CD14-positive monocyte (primary cell): ENCODE measurements at places on chromosomes 2 and 18.

DNA sequence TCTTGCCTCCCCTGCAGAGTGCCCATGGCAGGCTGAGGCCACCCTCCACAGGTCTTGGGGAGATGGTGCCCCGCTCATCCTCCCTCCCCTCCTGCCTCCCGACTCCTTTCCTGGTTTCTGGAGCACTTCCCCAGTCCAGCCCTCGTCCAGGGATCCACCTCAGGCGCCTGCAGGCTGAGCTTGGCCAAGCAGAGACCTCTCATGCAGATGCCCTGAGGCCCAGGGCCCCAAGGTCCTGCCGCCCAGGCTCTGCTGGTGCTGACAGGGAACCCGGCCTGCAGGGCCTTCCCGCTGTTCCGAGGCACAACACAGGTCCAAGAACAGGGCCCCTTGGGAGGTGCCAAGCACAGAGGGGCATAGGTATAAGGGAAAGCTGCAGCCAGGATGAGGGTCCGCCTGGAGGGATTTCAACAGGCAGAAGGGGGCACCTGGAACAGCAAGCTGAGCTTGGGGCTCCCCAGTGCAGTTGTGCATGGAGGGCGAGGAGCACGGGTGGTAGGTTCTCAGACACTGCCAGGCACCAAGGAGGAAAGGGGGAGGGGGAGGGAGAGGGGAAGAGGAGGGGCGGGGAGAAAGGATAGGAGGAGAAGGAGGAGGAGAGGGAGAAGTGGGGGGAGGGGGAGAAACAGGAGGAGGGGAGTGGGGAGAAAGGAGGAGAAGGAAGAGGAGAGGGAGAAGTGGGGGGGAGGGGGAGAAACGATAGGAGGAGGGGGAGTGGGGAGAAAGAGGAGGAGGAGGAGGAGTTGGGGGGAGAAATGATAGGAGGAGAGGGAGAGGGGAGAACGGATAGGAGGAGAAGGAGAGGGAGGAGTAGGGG is 1.2 kb upstream of the ANO7 start:
- no peak for DNase-seq

- DNase-seq: peak; percentile 91
These were observed 1.3 kb downstream of the LAPTM4A start for GRCh38 chr2:20050104-20050645.

GRCh38 chr2:103176294-103176915 is 414.6 kb downstream of the TMEM182 start:
- DNase-seq: no peak

- no peak for DNase-seq
These were observed 136.7 kb downstream of the SH3BP4 start for GRCh38 chr2:235088496-235088921.

DNA sequence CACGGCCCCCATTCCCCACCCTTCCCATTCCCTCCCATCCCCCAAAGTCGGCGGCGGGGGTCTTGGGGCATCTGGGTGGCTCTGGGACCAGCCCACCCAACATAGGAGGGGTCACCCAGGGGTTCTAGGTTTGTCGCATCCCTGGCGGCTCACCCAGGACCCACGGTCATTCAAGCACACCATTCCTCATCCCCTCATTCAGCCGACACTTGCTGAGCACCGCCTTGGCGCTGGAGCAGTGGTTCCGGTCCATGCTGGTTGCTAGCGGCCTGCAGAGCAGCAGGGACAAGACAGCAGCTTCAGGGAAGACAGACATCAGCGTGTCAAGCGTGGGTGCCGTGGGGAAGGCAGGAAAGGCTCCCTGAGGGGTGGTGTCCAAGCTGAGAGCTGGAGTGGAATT is 50.5 kb upstream of the OTOS start:
- DNase-seq: no peak

- no peak for DNase-seq
These were observed 773.5 kb downstream of the CNTNAP5 start for GRCh38 chr2:124798551-124798950.

GRCh38 chr2:160967523-160967922 is 192.7 kb upstream of the TANK start:
- DNase-seq: no peak

DNA sequence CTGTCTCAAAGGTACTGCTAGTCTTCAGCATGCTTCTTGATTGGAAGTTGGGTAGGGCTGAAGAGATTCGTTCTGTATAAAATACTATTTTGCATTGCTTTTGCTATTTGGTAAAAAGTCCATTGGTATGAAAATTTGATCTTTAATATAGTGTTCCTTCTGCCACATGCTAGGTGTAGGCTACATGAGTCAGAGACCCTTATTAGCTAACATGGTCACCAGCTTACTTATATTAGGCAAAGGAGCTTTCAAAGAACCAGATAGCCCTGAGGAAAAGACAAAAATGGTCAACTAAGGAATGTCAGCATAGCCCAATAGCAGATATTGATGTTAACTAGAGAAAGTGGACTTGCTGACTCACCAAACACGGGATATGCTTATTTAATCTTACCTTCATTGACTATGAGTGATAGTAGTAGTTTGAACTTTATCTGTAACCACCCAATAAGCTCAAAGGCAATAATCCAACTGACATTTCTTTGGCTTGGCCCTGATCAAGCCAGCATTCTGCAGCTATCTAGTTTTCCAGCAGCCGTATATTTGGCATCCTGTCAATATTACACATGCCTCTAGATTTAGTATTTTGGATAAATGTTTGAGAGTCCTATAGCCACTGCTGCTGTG is 110.0 kb downstream of the TPGS2 start:
- no peak for DNase-seq

DNA sequence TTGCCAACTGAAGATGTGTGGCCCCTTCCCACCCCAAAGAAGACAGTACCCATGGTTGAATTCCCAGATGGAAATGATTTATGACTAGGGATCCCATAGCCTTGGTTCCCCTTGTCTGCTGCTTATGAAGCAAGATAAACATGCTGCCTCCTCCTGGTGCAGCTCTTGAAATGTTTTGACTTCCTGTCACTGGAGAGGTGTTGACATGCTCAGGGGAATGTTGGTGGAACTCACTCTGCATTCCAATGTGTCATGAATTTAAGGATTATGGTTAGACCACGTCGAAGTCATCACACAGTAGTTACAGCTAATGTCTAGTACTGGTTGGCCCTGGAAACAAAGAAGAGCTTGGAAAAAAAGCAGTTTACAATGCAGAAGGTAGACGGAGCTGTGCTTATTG is 69.0 kb upstream of the FAM110C start:
- no peak for DNase-seq

DNA sequence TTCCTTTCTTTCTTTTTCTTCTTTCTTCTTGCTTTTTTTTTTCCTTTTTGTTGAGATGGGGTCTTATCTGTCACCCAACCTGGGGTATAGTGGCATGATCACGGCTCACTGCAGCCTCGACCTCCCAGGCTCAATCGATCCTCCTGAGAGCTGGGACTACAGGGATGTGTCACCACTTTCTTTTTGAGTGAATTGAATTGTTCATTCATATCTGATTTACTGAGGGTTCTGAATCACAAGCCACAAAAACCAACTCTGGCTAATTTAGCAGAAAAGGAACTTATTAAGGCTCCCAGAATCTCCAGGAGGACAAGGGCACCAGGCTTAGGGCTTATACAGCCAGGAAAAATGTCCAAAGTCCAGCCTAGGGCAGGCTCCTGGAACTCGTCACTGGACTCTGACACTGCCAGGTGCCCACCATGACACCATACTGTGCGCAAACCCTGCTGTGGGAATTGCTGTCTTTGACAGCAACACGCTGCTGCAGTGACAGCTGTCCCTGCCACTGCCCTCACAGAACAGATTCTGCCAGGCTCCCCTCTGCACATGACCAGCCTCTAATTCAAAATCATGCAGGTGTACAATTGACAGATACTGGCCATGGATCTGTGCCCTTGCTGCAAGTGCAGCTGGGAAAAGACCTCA is 42.9 kb upstream of the EML6 start:
- DNase-seq: no peak

DNA sequence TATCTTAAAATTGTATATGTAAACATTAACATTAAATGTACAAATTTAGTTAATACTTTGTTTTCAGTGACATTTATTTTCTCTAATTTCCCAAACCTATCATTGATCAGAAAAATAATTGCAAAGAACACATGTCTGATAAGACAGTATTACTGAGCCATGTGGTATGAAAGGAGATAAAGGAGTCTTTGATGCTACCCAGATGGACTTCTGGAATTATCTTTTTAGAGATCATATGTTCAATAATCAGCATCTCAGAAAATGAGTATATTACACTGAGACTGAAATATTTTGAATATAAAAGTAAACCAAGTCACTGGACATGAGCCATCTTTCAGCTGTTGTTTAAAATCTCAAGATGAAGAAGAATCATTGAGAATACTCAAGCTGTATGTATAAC is 153.3 kb downstream of the PHLPP1 start:
- no peak for DNase-seq

GRCh38 chr2:16739778-16740581 is 74.3 kb upstream of the CYRIA start:
- no peak for DNase-seq

DNA sequence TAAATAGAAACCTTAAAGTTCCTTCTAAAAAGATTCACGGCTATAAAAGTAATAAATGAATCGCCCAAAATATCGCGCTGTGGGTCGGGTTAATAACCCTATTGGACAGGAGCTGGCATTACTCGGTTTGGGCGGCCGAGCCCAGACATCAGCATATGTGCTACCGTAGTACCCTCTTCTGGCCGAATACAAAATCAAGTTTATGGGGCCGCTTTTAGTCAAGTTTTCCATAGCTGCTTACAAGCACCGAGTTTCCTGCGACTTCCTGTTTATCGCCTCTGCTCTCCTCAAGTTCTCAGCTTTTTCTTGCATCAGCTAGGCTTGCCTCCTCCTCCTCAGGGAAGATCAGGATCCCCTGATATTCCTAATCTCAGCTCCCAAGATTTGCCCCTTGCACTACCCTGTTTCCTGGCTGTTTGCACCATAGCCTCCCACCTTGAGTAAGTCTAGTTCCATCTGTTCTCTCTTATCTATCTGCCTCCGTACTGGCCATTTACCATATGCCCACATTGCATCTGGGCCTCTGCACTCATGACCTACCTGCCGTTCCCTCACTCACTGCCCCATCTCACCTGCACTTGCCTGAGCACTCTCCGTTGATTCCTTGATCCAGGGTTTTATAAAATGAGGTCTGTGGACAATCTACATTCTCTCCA is 56.1 kb downstream of the SLC35F5 start:
- peak; percentile 53 for DNase-seq

DNA sequence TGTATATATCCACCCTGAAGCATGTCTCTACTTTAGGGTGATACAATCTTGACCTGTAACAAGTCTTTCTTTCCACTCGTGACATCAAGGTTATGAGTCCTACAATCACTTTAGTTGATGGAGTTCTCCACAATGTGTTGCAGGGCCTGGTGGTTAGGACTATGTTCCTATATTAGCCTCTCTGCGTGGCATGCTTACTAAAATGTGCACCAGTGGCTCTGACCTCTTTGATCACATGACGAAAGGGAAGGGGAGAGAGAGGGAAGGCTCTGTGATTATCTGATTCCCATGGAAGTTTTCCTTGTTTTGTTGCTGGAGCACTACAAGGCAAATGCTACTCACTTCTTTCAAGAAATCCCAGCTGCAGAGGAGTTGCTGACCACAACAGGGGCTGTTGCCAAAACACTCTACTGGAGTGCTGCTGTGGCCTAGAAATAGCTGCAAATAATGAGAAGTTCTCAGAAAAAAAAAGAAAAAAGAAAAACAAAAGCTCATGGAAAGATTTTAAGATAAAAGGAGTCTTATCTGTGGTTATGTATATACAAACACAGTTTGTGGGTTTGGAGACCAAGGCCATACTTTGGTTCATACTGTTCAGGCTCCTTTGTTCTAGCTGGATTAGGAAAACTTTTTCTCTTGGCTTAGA is 272.8 kb upstream of the MMADHC start:
- no peak for DNase-seq

DNA sequence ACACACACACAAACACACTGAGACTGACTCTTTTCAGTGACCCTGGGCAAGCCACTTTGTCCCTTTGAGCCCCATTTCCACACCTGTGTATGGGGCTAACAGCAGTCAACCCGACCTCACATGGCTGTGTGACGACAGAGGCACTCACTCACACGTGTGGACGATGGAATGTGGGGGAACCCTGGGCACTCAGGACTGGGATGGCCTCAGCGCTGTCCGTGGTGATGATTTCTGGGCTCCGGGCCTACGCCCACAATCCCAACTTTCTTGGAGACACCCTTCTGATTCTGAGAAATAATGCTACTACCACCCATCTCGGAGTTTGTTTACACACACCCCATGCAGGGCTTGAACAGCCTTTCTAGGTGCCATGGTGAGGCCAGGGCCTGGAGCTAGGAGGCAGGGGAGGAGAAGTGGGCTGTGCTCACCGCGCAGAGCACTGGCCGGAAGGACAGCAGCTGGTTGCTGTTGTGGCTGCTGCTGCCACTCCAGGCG is 1.5 kb downstream of the CRYBA2 start:
- DNase-seq: no peak

- DNase-seq: no peak
These were observed 246.2 kb downstream of the ARHGAP15 start for GRCh38 chr2:143375384-143375880.

GRCh38 chr2:1649103-1650084 is 94.9 kb downstream of the PXDN start:
- no peak for DNase-seq

DNA sequence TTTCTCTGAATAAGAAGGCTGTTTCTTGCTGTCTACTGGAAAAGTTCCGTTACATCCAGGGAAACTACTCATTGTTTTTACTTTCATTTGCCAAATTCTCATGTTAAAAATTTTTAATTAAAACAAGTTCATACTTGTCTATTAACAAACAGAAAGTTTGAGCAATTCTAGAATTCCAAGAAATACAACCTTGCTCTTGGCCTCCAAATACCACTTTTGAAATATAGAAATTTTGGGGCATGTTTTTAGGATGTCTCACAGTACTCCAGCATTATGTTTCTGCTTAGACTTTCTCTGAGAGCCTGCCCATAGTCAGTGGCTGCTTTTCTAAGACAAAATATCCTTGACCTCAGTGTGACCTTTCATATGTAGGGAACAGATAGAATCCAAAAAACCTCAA is 228.7 kb upstream of the RND3 start:
- DNase-seq: no peak

DNA sequence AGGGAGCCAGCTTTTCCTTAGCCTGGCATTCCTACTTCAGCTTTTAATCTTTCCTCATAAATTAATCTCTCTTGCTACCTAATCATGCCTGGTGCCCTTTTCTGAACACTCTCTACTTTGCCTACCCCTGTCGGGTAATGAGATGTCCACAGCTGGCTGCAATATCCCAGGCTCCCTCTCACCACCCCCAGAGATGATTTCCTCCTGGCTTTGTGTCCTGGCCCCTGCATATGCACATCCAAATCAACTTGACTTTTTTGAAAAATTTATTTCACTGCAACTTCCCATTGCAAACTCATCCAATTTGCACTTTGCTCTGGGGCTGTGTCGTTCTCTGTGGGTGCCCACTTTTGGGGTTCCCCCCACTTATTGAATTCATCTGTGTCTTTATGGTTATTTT is 218.1 kb upstream of the SKOR2 start:
- DNase-seq: no peak
